ENCODE measurements at places on chromosomes 3 and 15. TPM values are rescaled to one million over a fixed set of nuclear protein-coding genes. Genes with fewer than 3 reads are reported as not detected.

Gene GABRB3
- 1.9 TPM for total RNA-seq

Gene SLC28A1
- not detected for total RNA-seq

Gene TMEM212
- total RNA-seq = not detected

Gene PKM
- 554 TPM for total RNA-seq

Gene RTP1
- not detected for total RNA-seq

Gene PLIN1
- total RNA-seq = 3.8 TPM

Gene AQR
- 28.0 TPM for total RNA-seq

Gene FOXL2NB
- not detected for total RNA-seq

Gene ZPLD1
- 1.5 TPM for total RNA-seq

Gene GOLGA6B
- not detected for total RNA-seq

Gene ALCAM
- total RNA-seq = 57.2 TPM

Gene MUC20
- total RNA-seq = 3.8 TPM

Gene CHST2
- 3.4 TPM for total RNA-seq
